ENCODE measurements at places on chromosomes 16 and 17.

DNA sequence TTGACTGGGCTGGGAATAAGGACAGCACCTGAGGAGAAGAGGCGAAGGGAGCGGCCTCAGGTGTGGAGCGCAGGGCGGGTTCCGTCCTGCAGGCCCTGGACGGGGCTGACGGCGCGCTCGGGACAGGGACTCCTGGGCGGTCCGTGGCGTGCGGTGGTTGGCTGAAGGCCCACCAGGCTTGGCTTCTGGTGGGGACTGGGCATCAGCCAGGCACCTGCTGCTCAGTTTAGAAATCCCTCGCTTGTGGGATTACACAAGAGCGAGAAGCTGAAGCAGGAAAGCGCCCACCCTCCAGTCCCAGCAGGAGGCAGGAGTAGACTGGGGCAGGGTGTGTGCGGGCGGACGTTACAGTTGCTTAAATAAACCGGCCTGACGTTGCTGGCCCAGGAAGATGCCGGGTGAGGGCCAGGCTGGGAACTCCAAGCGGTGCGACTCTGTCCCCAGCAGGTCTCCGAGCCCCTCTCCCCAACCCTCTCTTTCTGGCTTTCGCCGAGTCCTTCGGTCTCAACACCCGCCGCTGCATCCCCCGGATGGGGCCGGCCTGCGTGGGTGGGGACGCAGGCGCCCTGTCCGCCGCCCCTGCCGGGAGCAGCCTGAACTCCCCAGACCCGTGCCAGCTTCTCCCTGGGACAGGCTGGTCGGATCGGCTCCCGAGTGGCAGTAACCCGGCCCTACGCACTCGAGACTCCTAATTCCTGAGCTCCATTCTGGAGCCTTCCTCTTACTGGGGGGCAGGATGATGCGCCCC, 639 bp downstream of the MIF4GD start:
- peak; percentile 69 for DNase-seq

DNA sequence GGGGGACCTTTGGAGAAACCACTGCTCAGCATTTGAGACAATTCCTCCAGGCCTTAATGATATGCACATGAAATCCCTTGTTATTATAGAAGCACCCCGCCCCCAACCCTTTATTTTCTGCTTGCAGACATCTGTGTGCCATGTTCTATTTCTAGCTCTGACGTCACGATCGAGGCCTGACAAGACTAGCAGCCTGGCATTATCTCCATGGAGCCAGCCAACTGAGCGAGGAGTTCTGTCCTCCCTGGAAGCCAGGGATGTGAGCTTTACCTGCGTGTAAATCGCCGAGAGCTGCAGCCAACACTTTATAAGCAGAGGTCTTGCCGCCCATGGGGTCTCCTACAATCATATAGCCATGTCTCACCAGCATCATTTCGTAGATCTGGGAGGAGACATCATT, 116.9 kb downstream of the DNAH3 start:
- no peak for DNase-seq

DNA sequence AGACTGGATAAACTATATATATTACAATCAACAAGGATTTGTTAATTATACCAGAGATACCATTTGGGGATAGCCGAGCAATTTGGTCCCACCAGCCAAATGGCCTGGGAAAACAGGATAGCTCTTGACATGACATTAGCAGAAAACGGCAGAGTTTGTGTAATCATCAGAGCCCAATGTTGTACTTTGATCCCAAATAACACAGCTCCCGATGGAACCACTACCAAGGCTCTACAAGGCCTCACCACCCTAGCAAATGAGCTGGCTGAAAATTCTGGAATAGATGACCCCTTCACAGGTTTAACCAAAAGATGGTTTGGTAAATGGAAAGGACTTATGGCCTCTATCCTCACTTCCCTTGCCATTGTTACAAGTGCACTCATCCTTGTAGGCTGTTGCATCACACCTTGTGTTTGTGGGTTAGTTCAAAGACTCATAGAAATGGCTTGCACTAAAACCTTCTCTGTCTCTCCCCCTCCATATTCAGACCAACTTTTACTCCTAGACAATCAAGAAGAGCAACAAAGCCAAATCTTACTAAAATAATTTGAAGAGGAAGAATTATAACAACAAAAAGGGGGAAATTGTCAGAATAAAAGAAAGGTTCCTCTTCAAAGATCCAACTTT, 9.5 kb downstream of the TXNL4B start:
- DNase-seq, result no peak

DNA sequence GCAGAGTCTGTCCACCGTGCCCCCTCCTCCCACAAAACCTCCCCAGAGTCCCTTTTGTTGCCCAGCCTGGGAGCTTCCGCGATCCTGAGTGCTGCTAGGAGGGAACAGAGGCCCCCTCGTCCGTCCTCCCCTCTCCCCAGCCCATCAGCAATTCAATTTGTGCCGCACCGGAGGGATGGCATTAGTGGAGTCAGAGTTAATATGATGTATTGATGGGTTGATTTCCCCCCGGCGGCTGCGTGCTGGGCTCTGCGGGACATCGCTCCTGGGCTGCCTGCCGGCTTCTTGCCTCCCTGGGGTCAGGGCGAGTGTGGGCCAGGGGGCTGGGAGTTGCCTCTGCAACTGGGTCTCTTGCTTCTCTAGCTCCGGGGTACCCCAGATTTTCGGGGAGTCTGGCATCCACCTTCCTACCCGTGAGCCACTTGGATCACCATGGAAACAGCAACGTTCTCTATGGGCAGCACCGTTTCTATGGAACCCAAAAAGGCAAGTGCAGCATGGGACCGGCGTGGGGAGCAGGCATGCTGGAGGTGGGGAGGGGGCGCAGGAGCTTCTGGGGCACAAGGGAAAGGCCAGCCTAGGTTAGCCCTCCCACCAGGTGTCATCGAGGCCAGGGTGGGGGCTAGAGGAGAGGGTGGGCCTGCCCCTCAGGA, 42.9 kb downstream of the BAHCC1 start:
- no peak for DNase-seq

GRCh38 chr17:2034806-2035540, 5.0 kb downstream of the DPH1 start:
- no peak for DNase-seq

DNA sequence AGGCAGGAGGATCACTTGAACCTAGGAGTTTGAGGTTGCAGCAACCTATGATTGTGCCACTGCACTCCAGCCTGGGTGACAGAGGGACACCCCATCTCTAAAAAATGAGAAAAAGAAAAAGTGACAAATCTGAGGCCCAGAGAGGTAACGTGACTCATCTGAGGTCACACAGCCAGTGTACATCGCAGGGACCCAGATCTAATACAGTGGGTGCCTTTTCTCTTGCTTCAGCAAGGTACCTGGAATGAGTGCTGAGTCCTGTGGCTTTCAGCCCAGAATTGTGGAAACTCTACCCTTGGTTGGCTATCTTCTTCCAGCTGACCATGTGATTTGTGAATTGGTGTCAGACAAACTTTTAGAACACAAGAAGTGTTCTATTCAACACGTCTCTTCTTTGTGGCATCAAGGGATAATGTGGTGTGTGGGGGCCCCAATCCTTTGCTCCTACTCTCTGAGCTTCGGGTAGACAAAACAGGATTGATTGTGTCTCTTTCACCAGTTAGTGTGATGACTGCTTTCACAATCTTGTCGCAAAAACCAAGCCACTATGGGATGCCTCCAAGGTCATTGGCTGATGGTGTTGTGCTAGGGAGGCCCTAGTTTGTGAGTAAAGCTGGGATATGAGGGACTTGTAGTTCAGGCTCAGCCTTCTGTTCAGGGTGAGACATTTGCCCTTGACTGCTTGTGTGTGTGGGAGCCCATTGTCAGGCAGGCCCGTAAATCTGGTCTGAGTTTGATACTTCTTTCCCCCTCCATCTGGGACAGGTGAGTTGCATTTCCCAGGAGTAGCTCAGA, 71.0 kb downstream of the MSI2 start:
- no peak for DNase-seq

All from HCT116 (cell line).